MG63 (cell line): ENCODE measurements at places on chromosomes 4 and X.
A peak's percentile ranks its signal among the peaks of the same experiment; 100 is the strongest.

GRCh38 chr4:24677909-24678308 lies 93.6 kb upstream of the DHX15 start:
- DNase-seq: no peak

GRCh38 chr4:148108766-148109165 lies 333.4 kb downstream of the NR3C2 start:
- no peak for DNase-seq

DNA sequence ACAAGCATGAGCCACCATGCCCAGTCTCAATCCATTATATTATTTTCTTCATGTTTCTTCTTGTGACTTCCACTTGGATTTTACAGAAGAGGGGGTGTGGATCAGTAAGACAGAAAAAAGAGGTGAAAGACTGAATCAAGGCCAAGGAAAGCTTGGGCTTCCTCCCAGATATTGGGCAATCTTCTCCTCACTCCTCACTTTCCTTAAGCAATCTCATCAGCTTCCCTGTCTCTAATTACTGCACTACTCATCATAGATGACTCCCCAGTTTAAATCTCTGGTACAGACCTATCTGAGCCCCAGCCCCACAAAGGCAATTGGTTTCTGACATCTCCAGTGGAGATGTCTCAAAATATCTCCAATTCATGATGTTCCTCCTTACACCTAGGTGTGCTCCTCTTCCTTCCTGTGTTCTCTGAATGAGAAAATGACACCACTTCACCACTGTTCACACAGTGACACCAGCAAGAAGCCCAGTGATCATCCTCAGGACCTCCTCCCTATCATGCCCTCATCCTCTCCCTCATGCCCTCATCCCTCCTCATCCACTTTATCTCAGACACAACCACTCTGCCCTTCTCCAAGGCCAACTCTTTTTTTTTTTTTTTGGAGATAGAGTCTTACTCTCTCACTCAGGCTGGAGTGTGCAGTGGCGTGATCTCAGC lies 44.8 kb upstream of the HERC6 start:
- DNase-seq: no peak

DNA sequence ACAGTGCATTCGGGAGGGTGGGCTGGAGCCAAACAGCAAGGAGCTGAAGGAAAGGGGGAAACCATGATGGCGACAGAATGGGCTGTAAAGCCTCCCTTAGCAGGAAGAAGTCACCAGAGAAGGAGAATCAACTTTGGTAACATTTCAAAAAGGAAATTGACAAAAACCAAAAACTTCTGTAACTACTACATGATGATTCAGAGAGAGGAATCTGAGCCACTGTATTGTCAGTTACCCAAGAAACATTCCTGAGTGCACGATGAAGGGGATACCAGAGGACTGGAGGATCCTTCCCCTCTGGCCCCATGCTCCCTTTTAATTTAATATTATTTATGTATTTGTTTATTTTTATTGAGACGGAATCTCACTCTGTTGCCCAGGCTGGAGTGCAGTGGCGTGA lies 26.3 kb downstream of the PDHA1 start:
- no peak for DNase-seq

DNA sequence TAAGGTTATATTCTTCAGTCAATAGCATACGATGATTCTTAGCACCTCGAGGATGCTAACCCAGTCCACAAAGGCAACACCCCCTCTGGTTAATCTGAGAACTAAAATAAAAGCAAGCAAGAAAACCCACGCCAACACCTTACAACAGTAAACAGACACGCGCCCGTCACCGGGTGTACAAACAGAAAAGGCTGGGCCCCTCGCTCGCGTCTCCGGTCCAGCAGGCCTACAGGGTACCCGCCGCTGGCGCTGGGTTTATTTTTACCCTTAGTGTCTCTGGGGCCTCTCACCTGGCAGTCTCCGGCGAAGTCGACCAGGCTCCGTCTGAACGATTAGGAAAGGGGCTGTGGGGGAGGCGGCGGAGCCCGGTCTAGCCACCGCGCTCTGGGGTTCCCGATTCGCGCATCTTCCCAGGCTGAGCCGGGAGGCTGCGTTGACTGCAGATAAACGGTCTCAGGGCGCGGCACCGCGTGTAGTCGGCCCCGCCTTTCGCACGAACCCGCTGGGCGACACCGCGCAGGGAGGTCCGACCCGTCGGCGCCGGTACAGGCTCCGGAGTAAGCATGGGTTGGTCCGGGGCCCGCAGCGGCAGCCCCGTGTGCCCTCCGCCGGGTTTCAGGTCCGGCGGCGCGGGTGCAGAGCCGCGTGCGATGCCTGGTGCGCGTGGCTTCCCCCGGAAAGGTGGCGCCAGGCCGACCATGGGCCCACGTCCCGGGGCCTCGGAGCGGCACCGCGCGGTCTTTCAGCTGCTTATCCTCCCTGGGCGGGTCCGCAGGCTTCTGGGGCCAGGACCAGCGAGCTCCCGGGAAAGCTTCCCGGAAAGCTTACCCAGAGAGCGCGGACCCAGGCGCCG lies 441 bp downstream of the SLC9B2 start:
- DNase-seq: peak; percentile 65
